Activated CD8-positive, alpha-beta memory T cell treated with anti-CD3 and anti-CD28 coated beads for 4 hours (primary cell): ENCODE measurements at places on chromosomes 4 and X.

- DNase-seq, result no peak
These were observed 26.4 kb downstream of the SPIN3 start for GRCh38 chrX:56968980-56969379.

DNA sequence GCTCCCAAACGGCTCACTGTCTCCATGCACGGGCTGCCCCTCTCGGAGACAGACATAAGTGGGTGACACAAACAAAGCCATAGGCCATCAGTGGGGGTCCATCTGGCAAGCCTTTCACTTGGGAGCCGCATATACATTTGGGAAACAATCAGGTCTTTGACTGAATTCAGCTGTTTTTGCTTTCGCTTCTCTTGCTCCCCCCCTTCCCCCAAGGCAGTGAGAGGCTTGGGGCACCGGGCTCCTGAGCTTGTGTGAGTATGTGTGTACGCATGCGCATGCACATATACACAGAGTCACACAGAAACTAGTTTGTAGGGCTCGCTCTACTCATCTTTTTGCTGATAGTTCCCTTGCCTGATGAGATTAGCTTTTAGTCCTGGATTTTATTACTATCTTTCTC, 284.4 kb downstream of the AFF2 start:
- no peak for DNase-seq

GRCh38 chr4:588351-588849, 12.3 kb upstream of the TMEM271 start:
- no peak for DNase-seq

GRCh38 chr4:15398732-15399131, 29.1 kb upstream of the C1QTNF7 start:
- no peak for DNase-seq

- DNase-seq, result peak; percentile 79
These were observed at the start of gene NEK1 for GRCh38 chr4:169611991-169612870. NEK1 (minus strand) TSS chr4:169612583; CDS start chr4:169602630, 9,953 bp downstream.
